ENCODE measurements at places on chromosomes 2 and 18. TPM values are rescaled to one million over a fixed set of nuclear protein-coding genes. Genes with fewer than 3 reads are reported as not detected.

The DSC2 gene
- under 0.01 TPM for total RNA-seq

The ZNF892 gene
- 6.5 TPM for total RNA-seq

The GAD1 gene
- total RNA-seq = 0.36 TPM

The GAREM1 gene
- 5.0 TPM for total RNA-seq

The PUS10 gene
- 5.6 TPM for total RNA-seq

The ACKR3 gene
- total RNA-seq = 26.8 TPM

The FAM124B gene
- not detected for total RNA-seq

The VAMP5 gene
- 21.8 TPM for total RNA-seq

The MCFD2 gene
- total RNA-seq = 136 TPM

The ANKZF1 gene
- 35.1 TPM for total RNA-seq

The ASNSD1 gene
- 81.8 TPM for total RNA-seq

The GALNT5 gene
- 75.7 TPM for total RNA-seq

The MRO gene
- 1.8 TPM for total RNA-seq

The IL1B gene
- not detected for total RNA-seq

The WNT10A gene
- total RNA-seq = not detected

The PLGLB2 gene
- 3.2 TPM for total RNA-seq

The CAVIN2 gene
- total RNA-seq = 1.8 TPM

The EFHD1 gene
- 2.4 TPM for total RNA-seq

The SLC9A4 gene
- total RNA-seq = not detected

The IL18R1 gene
- total RNA-seq = 4.7 TPM

The ANKRD53 gene
- total RNA-seq = 1.1 TPM

The SIGLEC15 gene
- 8.0 TPM for total RNA-seq

The DTNB gene
- 9.8 TPM for total RNA-seq

The IL18RAP gene
- not detected for total RNA-seq
